ENCODE measurements at places on chromosomes 4 and X.

DNA sequence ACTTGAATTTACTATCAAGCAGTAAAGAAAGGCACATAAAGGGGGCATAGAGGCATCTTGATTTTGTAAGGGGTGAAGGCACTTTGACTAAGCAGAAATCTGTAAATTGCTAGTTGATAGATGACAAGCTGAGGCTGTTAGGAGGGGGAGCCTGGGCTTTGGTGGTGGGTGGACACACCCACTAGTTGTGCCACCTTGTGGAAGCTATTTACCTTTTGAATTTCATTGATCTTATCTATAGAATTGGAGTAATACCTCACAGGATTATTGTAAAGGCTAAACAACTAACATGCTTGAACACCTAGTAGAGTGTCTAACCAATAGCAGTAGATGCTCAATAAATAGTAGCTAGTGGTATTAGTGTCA, 142.8 kb upstream of the KCNIP4 start:
- DNase-seq, result no peak

DNA sequence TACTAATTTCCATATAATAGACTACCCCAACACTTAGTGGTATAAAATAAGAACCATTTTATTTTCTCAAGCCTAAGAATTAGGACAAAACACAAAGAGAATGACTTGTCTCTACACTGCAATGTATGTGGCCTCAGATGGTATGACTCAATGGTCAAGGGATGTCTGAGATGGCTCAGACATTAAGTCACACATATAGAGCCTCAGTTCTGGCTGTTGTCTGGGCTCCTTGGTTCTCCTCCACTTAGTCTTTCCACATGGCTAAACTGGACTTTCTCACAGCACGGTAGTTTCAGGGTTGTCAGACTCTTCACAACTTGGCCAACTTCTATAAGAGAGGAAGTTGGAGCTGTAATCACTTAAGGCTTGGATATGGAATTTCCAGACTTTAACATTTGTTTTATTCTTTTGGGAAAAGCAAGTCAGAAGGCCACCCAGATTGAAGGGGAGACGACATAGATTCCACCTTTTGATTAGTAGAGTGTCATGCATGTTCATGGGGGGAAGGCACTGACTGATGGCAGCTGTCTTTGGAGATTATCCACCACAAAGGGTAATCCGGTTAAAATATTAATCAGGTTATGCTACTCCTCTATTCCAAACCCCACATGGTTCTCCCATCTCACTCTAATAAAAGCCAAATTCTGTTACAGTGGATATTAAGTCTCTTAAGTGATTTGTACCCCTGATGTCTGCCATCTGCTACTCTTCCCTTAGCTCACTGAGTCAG, 9.4 kb downstream of the IL15 start:
- DNase-seq, result no peak

DNA sequence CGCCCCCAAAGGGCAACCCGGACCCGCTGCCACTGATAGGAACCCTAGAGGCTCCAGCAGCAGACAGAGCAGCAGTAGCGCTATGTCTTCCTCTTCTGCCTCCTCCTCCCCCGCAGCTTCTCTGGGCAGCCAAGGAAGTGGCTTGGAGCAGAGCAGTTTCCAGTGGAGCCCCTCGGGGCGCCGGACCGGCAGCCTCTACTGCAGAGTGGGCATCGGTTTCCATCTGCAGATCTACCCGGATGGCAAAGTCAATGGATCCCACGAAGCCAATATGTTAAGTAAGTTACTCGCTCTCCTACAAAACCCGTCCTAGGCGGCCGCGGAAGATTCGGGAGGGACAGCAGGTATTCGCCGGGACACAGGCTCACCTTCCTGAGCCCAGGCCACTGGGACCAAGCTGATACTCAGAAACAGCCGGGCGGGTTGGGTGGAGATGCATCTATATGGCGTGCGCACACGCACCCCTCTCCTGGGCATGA, 477 bp downstream of the FGF5 start:
- no peak for DNase-seq

- DNase-seq, result no peak
These were observed 126.5 kb upstream of the INTU start for GRCh38 chr4:127506283-127506682.

DNA sequence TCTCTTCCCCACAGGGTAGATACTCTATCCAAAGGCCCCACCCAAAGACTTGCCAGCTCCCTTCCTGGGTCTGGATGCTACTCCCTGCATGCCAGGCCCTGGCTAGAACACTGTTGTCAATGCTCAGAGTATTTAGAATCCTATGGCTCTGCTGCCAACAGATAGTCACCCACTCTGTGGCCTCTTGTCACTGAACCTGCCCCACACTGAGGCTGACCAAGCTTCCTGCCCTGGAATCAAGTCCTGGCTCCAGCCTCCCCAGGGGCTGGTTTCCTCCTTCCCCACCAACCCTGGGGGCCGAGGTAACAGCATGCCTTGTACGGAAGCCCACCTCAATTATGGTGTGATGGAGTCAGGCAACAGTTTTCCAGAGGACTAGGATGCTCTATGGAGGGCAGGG, 63.3 kb downstream of the EFNB1 start:
- no peak for DNase-seq

- no peak for DNase-seq
These were observed 964 bp upstream of the GPR82 start for GRCh38 chrX:41722816-41723618.

DNA sequence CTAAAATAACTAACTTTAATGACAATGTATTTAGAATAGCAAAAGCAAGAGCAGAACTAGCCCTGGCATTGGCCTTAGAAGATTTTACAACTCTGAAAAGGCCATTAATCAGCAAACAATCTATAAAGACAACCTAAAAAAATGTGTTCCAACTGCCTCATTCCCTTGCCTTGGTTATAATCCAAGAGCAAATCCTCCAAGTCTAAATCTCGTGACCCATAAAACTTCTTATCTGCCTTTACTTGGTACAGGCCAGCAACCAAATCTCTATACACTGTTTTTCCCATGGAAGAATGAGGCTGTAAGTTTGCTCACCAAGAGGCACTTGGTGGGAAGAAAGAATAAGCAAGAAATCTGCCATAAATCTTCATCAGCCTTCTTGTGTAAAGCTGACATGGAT, 175.3 kb upstream of the MID1 start:
- no peak for DNase-seq

GRCh38 chrX:74550295-74550802, 64.1 kb downstream of the RLIM start:
- DNase-seq, result peak; percentile 68

DNA sequence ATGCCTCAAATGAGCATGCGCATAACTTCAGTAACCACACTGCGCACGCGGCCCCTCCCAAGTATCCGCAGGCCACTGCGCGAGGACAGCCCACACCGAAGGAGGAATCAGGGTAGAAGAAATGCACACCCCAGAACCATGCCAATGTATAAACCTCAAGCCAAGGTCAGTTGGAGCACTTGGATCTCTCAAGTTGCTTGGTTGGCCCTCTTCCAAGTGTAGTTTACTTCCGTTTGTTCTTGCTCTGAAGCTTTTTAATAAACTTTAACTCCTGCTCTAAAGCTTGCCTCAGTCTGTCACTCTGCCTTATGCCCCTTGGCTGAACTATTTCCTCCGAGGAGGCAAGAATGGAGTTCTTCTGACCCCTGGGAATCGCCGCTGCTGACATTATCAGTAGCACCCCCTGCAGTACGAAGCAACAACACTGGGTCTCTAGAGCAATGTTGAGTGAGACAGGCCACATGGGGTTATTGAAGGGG, 22.0 kb upstream of the SPINK2 start:
- DNase-seq, result no peak

DNA sequence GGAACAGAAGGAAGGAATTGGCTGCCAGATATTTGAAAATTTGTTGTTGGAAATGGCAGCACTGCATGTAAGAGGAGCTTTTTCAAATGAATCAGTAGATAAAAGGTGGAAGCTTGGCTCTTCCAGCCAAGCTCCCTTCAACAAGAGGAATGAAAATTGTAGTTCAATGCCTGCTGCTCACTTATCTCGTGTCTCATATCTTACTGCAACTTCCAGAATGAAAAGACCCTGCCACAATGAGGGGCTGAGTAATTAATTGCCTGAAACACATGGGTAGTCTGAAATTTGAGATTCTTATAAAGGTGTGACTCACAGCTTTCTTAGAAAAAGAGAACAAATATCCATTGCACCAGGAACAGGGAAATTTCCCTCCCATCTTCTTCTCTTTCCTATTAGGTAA, 53.0 kb downstream of the HAND2 start:
- DNase-seq, result no peak

DNA sequence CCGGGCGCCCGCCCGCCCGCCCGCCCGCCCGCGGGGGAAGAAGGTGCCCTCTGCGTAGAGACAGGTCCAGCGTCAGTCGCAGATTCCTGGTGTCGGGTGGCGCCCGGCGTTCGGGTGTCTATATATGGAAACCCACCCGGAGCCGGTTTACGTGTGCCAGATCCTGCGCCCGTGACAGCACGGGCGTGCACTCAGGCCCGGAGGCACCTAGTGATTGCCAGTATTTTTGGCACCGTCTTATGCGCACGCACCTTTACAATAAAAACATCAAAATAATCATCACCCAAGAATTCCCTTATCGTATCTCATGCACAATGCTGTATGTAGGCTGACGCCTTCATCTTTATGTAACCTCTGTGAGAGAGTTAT, 519 bp downstream of the SLC25A4 start:
- peak; percentile 4 for DNase-seq

DNA sequence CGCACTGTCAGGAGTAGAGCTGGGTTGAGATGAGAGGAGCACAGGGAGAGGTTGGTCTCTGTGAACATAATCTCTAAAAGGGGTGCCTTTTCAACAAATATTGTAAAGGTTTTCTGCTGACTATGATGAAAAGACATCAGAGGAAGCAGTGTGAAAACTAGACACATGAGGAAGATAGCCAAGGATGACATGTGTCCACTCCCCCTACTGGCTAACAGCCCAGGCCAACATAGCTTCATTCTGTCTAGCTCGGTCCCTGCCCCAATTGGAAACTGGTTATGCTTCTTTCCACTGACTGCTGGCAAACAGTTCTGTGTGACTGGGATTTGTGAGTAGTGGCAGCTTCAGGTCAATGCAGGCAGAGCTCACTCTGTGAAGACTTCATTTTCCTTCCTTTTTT, 115.4 kb upstream of the ESX1 start:
- no peak for DNase-seq
